Naive thymus-derived CD8-positive, alpha-beta T cell (primary cell): ENCODE measurements at places on chromosomes 2 and 18.

DNA sequence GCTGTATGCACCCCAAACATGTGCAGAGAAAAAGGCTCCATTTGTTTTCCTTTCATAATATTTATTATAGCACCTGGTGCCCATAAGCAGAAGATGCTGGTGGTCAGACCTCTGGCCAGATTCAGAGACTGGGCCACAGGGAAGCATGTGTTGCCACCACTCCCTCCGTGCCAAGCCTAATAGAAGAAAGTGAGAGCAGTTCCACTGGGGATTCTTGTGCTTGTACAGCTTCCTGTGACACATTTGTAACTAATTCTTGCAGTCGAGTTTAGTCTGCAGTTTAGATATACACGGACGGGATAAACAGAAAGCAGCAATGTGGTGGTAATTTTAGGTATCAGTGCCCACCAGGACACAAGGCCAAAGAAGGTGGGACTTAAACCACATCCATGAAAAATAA, 135.4 kb upstream of the PIEZO2 start:
- no peak for DNase-seq

GRCh38 chr2:104708967-104709366, 144.9 kb upstream of the POU3F3 start:
- no peak for DNase-seq

DNA sequence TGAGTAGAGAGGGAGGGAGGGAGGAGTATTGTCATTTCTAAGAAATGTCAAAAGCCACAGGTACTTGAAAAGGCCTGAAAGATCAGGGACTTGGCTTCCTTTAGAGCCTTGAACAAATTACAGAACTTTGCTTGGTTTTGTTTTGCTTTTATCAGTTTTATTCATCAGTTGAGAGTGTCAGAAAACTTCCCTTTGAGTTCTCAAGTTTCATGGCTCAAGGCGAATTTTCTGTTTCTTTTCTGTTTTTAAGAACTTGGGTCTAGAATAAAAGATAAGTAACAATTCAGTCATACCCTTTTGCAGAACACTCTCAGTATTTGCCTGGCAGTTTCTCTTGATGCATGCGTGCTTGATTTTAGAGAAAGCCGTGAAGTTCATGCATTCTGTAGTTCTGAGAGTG, 531.9 kb downstream of the PARD3B start:
- DNase-seq, result no peak

DNA sequence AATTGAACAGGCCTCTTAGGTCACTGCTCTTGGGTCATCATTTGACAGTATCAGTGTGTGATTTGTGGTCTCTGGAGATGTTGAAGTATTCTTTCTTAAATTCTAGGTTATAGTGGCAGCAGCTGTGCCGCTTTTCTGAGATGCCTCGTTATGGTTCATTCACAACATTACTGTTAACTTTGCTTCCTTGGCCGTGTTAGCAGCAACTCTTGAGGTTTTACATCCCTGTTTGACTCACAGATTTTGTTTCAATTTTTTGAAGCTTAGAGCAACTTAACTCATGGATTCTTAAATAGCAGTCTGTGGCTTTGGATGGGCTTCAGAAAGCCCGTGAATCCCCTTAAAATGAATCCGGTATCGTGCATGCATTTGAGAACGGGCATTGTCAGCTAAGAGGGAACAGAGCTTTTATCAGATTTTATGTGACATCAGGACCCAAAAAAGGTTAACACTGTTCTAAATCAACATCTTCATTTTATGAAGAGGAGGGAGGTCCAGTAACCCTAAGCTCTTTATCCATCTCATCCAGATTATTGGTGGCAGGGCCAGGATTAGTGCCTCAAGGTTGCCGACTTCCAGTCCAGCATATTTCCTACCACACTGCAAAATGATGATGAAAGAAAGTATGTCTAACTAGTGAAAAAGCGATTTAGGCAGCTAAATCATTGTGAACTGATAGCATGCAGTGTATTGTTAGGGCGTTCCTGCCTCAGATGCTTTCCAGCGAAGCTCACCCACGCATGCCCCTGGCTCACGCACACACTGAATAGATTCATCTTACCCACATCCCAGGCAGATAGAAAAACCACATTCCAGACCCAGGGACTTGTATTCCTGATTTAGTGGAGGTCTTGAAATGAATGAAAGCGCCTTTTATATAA, 5.1 kb downstream of the TRIB2 start:
- DNase-seq, result no peak

- DNase-seq, result no peak
These were observed 311.6 kb downstream of the DSC3 start for GRCh38 chr18:30730915-30731314.

DNA sequence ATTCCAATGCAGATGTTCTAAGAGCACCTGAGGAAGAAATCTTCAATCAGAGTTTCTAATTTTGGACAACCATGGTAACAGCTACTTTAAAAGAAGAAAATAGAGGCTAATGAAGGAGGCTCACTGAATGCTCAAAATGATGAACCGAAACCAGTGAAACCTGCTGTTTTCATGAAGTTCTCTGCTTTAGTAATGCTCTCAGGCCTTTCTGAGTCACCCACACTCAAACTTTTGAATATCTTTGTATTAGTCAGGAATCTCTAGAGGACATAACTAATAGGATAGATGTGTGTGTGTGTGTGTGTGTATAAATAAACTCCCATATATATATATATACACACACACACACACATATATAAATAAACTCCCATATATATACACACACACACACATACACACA, 76.9 kb upstream of the RIT2 start:
- DNase-seq, result no peak

DNA sequence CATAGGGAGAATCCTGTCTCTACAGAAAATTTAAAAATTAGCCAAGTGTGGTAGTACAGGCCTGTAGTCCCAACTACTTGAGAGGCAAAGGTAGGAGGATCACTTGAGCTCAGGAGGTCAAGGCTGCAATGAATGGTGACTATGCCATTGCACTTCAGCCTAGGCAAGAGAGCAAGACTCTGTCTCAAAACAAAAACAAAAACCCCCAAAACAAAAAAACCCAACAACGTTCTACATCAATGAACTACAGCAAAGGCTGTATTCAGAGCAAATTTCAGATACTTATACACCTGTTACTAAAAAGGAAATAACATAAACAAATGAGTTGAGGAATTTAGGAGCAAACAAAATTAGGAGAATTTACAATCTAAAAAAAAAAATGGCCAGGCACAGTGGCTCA, 22.6 kb downstream of the YES1 start:
- DNase-seq, result no peak

DNA sequence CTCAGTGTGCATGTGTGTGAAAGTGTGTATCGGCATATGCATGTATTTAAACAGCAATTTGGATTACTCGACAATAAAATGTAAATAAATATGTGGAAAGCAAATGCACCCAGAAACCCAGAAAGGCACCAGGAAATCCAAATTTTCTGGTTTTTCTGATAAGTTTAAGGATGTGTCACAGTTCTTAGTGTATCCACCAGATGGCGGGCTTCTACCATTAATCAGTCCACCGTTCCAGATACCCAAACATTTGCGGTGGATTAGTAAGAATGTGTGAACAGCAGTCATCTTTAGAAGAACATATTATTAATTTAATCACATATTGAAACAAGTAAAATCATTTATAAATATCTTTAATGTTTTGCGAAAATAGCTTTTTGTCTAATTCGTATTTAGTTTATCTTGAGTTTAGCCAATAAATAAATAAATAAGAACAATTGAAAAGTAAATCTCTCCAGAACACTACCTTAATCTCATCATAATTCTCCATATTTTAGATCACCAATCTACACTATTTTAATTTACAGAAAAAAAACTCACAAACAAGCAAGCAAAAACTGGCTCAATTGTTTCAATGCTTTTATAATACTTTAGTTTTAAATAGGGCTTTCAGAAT, 298.9 kb downstream of the DSEL start:
- DNase-seq, result peak; percentile 60

GRCh38 chr2:159349674-159350299, 63.3 kb upstream of the WDSUB1 start:
- DNase-seq, result no peak

DNA sequence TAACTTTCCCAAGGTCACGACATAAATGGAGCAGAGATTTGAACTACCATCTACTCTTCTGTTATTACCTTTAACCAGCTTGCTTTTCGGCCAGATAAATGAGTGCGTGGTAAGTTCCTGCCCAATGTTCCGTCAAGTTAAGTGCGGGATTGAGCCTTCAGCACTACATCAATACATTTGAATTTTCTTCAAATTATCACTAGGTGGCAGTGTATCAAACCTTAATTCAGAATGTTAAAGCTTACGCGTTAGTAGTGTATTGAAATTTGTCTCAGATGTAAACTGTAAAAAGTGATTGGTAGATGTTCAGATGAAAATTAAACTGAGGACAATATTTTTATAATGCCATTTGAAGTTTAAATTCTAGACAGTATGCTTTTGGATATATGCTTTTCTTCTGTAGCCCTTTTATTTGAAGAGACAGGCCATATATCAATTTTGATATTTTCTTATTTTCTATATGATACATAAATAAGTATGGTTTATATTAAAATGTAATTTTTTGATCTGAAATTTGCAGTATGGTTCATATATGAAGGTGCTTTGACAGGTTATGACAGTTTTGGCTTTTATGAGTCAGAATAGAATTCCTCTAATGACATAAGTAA, 681.3 kb downstream of the ADCYAP1 start:
- DNase-seq, result peak; percentile 4

DNA sequence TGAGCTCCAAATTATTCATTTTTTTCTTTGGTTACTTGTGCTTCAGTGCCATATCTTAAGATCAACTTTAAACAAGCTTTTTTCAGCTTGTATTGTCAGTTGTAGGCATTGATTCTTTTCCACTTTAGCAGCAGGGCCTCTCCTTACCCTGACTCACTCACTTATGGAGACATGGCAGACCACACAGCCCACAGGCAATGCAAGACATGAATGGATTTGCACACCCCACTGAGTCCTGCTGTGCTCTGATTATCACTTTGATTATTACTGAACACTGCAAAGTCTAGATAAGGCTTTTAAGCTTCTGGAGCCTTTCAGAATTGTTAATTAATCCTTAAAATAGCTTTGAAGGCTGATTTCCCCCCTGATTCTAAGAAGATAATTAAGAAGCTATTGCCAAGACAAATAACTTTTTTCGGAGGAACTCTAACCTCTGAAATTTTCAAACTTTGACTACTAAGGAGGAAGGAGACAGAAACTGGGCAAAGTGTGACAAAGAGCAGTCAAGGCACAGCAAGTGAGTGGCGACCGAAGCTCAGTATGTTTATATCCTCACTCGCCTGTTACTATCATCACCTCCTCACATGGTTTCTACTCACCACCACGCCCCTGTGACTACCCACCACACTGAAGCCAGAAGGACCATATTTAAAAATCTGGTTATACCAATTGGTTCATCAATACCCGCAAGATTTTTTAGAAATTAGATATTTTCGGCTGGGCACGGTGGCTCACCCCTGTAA, 43.3 kb downstream of the CACNB4 start:
- no peak for DNase-seq

DNA sequence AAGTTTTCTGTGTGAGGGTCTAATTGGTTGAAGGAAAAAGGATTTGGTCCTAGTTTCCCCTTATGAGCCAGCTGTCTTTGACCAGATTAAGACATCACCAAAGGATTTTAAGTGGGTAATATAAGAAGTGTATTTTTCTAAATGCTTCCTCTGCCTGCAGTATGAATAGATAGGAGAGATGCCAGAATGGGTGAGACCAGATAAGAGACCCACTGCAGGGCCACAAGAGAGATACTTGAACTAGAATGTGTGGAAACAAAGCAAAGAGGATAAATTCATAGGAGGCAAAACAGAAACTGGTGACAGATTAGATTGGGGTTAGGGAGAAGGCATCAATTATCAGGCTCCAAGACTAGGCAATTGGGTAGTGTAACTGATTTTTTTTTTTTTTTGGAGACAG, 1.1 kb upstream of the HDHD2 start:
- no peak for DNase-seq

GRCh38 chr2:205128726-205129125, 553.6 kb upstream of the NRP2 start:
- no peak for DNase-seq

DNA sequence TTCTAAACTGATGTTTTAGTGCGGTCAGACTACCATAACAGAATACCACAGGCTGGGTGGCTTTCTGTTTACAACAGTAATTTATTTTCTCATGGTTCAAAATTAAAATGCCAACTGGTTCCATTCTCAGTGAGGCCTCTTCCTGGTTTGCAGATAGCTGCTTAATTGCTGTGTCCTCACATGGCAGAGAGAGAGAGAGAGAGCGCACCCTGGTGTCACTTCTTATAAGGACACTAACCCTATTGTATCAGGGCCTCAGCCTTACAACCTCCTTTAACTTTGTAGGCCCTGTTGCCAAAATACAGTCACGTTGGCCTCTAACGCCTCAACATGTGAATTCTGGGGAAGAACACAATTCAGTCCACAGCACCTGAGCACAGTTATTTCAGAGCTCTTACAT, 37.5 kb upstream of the ZNF385B start:
- DNase-seq, result no peak

DNA sequence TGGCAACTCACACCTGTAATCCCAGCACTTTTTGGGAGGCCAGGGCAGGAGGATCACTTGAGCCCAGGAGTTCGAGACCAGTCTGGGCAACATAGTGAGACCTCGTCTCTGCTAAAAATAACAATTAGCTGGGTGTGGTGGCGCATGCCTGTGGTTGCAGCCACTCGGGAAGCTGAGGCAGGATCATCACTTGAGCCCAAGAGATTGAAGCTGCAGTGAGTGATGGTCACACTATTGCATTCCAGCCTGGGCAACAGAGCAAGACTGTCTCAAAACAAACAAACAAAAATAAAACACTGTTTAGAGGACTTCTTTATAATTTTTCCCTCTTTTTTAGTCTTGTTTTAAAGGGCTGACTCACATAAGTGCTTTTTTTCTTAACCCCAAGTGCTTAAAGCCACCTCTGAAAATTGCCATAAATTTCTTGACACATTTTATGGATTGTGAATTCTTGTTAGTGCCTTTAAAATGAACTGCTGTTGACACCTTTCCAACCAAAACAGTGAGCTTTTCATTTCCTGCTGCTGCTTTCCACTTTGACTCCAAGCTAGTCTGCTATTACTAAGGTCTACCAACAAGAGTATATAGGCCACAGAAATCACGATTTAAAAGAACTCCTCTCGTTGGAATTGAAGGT, 41.7 kb downstream of the CYP20A1 start:
- no peak for DNase-seq

- no peak for DNase-seq
These were observed 32.2 kb upstream of the MAP3K20 start for GRCh38 chr2:173043476-173043875.

DNA sequence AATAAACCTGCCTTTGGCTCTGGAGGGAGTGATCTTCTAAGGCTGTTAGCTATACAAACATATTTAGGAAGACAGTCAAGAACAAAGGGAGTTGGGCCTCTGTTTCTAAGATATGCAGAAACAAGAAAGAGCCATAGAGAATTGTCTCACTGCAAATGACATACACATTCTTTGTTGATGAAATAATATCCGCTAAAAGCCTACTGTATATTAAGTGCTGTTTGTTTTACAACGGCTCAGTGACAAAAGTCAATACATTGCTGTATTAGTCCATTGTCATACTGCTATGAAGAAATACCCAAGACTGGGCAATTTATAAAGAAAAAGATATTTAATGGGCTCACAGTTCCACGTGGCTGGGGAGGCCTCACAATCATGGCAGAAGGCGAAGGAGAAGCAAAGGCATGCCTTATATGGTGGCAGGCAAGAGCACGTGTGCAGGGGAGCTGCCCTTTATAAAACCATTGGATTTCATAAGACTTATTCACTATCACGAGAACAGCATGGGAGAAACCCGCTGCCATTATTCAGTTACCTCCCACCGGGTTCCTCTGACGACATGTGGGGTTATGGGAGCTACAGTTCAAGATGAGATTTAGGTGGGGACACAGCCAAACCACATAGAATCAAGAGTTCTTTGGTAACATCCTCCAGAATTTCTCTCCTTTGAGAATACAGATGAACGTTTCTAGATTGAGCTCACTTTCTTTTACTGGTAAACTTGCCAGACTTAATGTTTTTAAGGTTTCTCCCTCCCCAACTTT, 157.8 kb downstream of the PIK3C3 start:
- no peak for DNase-seq
